NCI-H1930 (cell line): ENCODE measurements at places on chromosomes 11 and 22.

DNA sequence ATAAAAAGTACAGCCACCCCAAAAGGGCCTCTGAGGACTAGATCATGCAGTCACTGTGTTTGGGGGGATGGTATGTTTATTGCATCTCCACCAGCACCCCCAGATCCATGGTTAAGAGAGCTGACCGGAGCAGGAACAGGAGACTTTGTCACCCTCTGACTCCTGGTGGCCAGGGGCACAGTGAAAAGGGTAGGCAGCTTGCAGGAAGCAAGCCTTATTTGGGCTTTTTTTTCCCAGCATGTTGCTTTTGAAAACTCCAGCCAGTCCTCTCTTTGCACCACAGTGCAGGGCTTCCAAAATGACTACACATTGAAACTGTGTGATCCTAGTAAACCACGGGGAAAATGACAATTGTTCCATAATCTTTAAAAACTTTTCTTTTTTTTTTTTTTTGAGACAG is 20.6 kb downstream of the PRR5 start:
- DNase-seq, result no peak

GRCh38 chr22:24440718-24441405 is 13.5 kb downstream of the ADORA2A start:
- no peak for DNase-seq

GRCh38 chr22:29208879-29209623 is 3.4 kb downstream of the EMID1 start:
- DNase-seq, result no peak

- no peak for DNase-seq
Measured at GRCh38 chr11:5626196-5626595, 1.4 kb downstream of the TRIM34 start.

GRCh38 chr22:28208036-28208435 is 289.0 kb upstream of the PITPNB start:
- no peak for DNase-seq

- DNase-seq, result no peak
Measured at GRCh38 chr22:39662686-39663052, 92.1 kb downstream of the CACNA1I start.
